Kidney (tissue), 22 donors: ENCODE measurements at places on chromosomes 3 and 15. TPM values are rescaled to one million over a fixed set of nuclear protein-coding genes. Genes with fewer than 3 reads are reported as not detected.
A peak's percentile ranks its signal among the peaks of the same experiment; 100 is the strongest.

FSTL1 gene
- total RNA-seq, result 193 TPM

NUP210 gene
- total RNA-seq, result 22.9 TPM

THRB gene
- total RNA-seq, result 17.2 TPM

BRK1 gene
- 130 TPM for total RNA-seq

DNAH1 gene
- total RNA-seq, result 12.1 TPM

SCN5A gene
- 0.72 TPM for total RNA-seq

NR1I2 gene
- total RNA-seq, result 0.38 TPM

- H3K4me3 ChIP-seq, result no peak overlapping the region
- H3K27me3 ChIP-seq, result peaks cover 4% of the 10 kb centered on the region
Measured at GRCh38 chr3:151085889-151086483, 522 bp downstream of the MED12L start.

- no peaks in the 10 kb centered on the region for H3K36me3 ChIP-seq
- no peaks in the 10 kb centered on the region for H3K4me1 ChIP-seq
- H3K27me3 ChIP-seq, result no peaks in the 10 kb centered on the region
- no peak overlapping the region for H3K27ac ChIP-seq
Measured at GRCh38 chr3:127865941-127866340, 43.6 kb upstream of the MGLL start.

GRCh38 chr15:72302955-72303354 lies 17.0 kb downstream of the CELF6 start:
- no peaks in the 10 kb centered on the region for H3K36me3 ChIP-seq
- DNase-seq, result no peak
- no peak overlapping the region for H3K4me3 ChIP-seq
- H3K27me3 ChIP-seq, result no peaks in the 10 kb centered on the region
- H3K27ac ChIP-seq, result no peak overlapping the region
- no peaks in the 10 kb centered on the region for H3K4me1 ChIP-seq

GRCh38 chr3:153215966-153216365 lies 53.9 kb downstream of the RAP2B start:
- no peaks in the 10 kb centered on the region for H3K4me1 ChIP-seq
- no peak overlapping the region for H3K27ac ChIP-seq
- no peak overlapping the region for H3K4me3 ChIP-seq

- H3K4me3 ChIP-seq, result no peak overlapping the region
- no peak overlapping the region for H3K27ac ChIP-seq
- no peaks in the 10 kb centered on the region for H3K27me3 ChIP-seq
- H3K36me3 ChIP-seq, result no peaks in the 10 kb centered on the region
- no peaks in the 10 kb centered on the region for H3K4me1 ChIP-seq
Measured at GRCh38 chr3:55481744-55482495, 5.2 kb downstream of the WNT5A start.

DNA sequence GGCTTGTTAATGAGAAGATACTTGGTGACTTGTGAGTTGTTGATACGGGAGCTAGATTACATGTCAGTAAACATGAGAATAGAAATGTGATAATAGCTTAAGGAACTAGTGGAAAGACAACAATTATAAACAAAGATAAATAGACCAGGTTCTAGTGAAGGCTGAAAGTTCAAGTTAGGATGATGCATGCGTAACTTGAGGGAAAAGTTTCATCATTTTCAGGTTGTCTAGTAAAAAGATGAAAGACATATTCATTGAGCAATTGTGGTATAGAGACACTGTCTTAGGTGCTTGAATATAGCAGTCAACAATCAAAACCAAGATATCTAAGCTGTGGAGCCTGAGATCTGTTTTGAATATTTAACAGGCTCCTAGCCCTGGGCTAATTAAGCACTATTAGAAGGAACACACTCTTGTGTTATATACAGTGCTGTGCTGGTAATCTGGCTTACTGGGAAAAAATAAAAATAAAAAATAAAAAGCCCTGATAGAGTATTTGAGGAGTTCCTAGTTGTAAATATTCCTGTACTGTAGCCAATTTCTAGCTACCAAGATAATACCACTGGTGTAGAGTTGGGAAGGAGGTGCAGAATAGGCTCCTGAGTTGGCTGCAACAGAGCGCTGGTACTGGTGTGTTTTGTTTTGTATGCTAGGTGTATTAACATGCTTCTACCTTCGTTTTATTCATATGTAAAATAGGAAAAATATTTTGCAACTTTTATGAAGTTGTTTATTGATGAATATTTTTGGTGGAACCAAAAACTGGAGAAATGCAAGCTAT lies 68.5 kb downstream of the NLGN1 start:
- H3K27me3 ChIP-seq, result no peaks in the 10 kb centered on the region
- H3K4me1 ChIP-seq, result no peaks in the 10 kb centered on the region
- no peak overlapping the region for H3K4me3 ChIP-seq

DNA sequence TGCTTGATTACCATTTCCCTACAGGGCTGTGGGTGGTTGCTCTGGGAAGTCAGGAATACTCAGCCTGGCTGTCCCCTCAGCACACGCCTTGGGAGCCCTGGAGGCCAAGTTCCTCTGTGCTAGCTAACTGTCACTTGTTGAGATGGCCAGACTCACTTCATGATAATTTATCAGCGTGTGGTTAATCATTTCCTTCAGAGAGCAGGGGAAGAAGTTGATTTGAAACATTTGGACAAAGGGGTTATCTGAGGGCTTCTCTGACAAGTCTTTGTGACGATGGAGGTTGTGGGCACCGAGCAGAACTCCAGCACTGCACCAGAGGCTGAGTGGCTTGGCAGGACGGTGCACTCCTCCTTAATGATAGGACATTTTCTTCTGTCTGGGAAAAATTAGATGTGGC lies 61.9 kb downstream of the WHAMM start:
- no peaks in the 10 kb centered on the region for H3K4me1 ChIP-seq
- no peaks in the 10 kb centered on the region for H3K36me3 ChIP-seq
- DNase-seq, result no peak
- H3K27ac ChIP-seq, result no peak overlapping the region
- no peak overlapping the region for H3K4me3 ChIP-seq
- no peaks in the 10 kb centered on the region for H3K27me3 ChIP-seq

DNA sequence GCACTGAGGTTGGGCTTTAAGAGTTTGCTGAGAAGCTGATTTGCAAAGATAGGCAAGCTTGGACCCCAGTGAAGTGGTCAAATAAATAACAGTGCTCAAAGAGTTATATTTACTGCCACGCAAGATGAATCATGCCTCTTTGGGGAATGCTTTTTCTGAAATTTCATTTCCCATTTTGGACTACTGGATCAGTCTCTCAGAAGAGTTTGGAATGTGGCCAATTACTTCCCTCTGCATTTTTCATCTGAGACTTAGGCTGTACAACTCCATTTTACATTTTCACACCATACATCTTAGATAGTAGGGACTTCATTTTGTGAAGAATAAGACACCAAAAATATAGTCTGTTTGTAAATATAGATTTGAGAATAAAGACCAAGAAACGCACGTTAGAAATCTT lies 419.7 kb downstream of the FGF12 start:
- H3K4me1 ChIP-seq, result no peaks in the 10 kb centered on the region
- H3K36me3 ChIP-seq, result no peaks in the 10 kb centered on the region
- H3K27me3 ChIP-seq, result no peaks in the 10 kb centered on the region
- DNase-seq, result no peak
- no peak overlapping the region for H3K27ac ChIP-seq
- no peak overlapping the region for H3K4me3 ChIP-seq

- no peak for DNase-seq
- no peaks in the 10 kb centered on the region for H3K36me3 ChIP-seq
- no peaks in the 10 kb centered on the region for H3K4me1 ChIP-seq
- no peak overlapping the region for H3K4me3 ChIP-seq
- H3K27me3 ChIP-seq, result no peaks in the 10 kb centered on the region
- H3K27ac ChIP-seq, result no peak overlapping the region
Measured at GRCh38 chr3:25035526-25035925, 392.5 kb upstream of the RARB start.

GRCh38 chr3:103965764-103966163 lies 1400.9 kb upstream of the ALCAM start:
- H3K4me3 ChIP-seq, result no peak overlapping the region
- H3K27me3 ChIP-seq, result no peaks in the 10 kb centered on the region
- no peaks in the 10 kb centered on the region for H3K36me3 ChIP-seq
- no peak overlapping the region for H3K27ac ChIP-seq

GRCh38 chr3:8767256-8767666 lies 2.2 kb downstream of the OXTR start:
- H3K4me3 ChIP-seq, result no peak overlapping the region
- H3K27ac ChIP-seq, result no peak overlapping the region
- no peaks in the 10 kb centered on the region for H3K4me1 ChIP-seq
- H3K27me3 ChIP-seq, result peaks cover 14% of the 10 kb centered on the region
- DNase-seq, result no peak
- H3K36me3 ChIP-seq, result no peaks in the 10 kb centered on the region

DNA sequence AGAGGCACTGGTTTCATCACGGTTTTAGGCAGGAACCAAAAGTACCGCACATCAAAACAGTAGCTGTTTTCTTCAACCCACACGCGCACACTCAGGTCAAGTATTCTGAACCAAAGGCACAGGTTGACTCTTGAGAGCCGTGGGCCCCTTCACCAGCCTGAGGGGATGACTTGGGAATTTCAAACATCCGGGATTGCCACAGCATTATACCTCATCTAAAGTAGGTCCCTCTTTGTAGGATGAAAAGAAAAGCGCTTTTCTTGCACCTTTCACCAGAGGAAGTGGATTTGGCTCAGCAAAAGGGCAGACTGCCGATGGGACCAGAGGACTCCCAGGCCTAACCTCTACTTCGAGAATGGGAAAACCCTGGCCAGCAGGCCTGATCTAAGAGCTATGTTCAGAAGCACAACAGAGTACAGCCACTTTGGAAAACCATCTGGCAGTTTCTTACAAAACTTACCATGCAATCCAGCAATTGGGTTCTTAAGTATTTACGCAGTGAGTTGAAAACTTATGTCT lies 88.2 kb upstream of the PROK2 start:
- no peaks in the 10 kb centered on the region for H3K4me1 ChIP-seq
- H3K27me3 ChIP-seq, result no peaks in the 10 kb centered on the region
- DNase-seq, result no peak
- H3K27ac ChIP-seq, result no peak overlapping the region

GRCh38 chr3:137925080-137925479 lies 84.9 kb upstream of the CLDN18 start:
- H3K4me3 ChIP-seq, result no peak overlapping the region
- no peaks in the 10 kb centered on the region for H3K36me3 ChIP-seq
- no peak overlapping the region for H3K27ac ChIP-seq
- H3K4me1 ChIP-seq, result no peaks in the 10 kb centered on the region

- peaks cover 7% of the 10 kb centered on the region for H3K36me3 ChIP-seq
- H3K4me3 ChIP-seq, result peak overlapping the region; percentile 83
- peak; percentile 83 for DNase-seq
- no peaks in the 10 kb centered on the region for H3K27me3 ChIP-seq
- H3K27ac ChIP-seq, result peak overlapping the region; percentile 99
Measured at GRCh38 chr3:134374791-134375581, 739 bp upstream of the AMOTL2 start.

- no peak overlapping the region for H3K4me3 ChIP-seq
- no peak overlapping the region for H3K27ac ChIP-seq
- no peaks in the 10 kb centered on the region for H3K4me1 ChIP-seq
- H3K27me3 ChIP-seq, result no peaks in the 10 kb centered on the region
- peak; percentile 81 for DNase-seq
- H3K36me3 ChIP-seq, result no peaks in the 10 kb centered on the region
Measured at GRCh38 chr15:83904107-83905040, 250.5 kb downstream of the ADAMTSL3 start.

DNA sequence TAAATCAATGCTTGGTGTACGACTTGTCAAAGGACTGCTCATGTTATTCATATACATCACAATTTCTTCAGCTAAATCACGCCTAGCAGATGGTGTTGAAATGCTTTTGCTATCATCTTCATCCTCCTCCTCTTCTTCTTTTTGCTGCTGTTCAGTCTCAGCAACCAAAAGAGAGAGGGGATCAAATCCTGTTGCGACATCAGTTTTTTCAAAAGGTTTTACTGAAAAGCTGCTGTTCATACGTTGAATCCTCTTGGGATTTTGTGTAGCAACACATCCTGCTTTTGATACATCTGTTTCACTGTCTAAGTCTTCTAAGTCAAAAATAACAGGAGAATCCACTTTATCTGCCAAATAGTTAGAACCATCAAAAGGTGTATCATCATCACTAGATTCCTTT lies 69.0 kb downstream of the SLC24A1 start:
- no peaks in the 10 kb centered on the region for H3K4me1 ChIP-seq
- no peak for DNase-seq
- H3K36me3 ChIP-seq, result peaks cover 24% of the 10 kb centered on the region
- no peak overlapping the region for H3K27ac ChIP-seq
- H3K4me3 ChIP-seq, result no peak overlapping the region

DNA sequence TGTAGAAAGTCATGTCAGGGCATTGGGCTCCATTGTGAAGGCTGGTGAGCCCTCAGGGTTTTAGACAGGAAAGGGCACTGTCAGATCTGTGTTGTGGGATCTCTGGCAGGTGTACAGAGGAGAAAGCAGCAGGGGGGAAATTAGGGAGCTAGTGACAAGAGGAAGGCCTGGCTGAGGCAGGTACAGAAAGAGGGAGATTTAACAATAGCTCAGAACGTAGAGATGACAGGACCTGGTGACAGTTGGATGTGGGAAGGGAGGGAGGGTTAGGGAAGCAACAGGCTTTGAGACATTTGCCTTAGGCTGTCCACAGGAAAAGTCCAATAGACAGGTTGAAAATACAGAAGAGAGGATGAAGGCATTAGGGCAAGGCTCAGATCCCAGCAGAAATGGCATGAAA lies 288.1 kb downstream of the EPHB1 start:
- no peak overlapping the region for H3K27ac ChIP-seq
- no peaks in the 10 kb centered on the region for H3K27me3 ChIP-seq
- H3K4me3 ChIP-seq, result no peak overlapping the region
- no peaks in the 10 kb centered on the region for H3K4me1 ChIP-seq

GRCh38 chr15:42267286-42267685 lies 5.7 kb upstream of the GANC start:
- no peak for DNase-seq
- no peak overlapping the region for H3K4me3 ChIP-seq
- H3K27me3 ChIP-seq, result no peaks in the 10 kb centered on the region
- H3K4me1 ChIP-seq, result peaks cover 4% of the 10 kb centered on the region
- peaks cover 40% of the 10 kb centered on the region for H3K36me3 ChIP-seq
- H3K27ac ChIP-seq, result no peak overlapping the region

GRCh38 chr3:106184540-106185457 lies 316.0 kb upstream of the CBLB start:
- no peaks in the 10 kb centered on the region for H3K4me1 ChIP-seq
- no peak for DNase-seq
- no peaks in the 10 kb centered on the region for H3K36me3 ChIP-seq
- H3K27ac ChIP-seq, result no peak overlapping the region

DNA sequence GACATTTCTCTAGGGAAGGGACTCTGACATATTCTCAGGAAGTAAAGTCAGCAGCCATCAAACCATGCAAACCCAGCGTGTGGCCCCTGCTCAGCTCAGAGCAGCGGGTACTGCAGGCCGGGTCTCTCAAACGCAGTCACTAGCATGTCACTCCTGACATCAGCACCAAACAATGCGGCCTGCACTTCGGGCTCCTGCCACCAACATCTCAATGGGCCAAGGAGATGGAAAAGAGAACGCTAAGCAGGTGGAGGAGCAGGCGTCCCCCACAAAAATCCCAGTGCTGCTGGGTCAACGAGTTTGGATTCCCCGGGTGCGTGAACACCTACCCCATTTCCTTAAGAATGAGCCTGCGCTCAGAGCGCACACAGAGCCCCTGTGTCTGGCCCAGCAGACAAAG lies 9.9 kb upstream of the SPTBN5 start:
- H3K27me3 ChIP-seq, result no peaks in the 10 kb centered on the region
- no peak overlapping the region for H3K27ac ChIP-seq
- H3K4me1 ChIP-seq, result peaks cover 4% of the 10 kb centered on the region
- DNase-seq, result no peak

GRCh38 chr3:78895528-78895927 lies 872.3 kb downstream of the ROBO1 start:
- no peaks in the 10 kb centered on the region for H3K36me3 ChIP-seq
- H3K27ac ChIP-seq, result no peak overlapping the region
- no peaks in the 10 kb centered on the region for H3K4me1 ChIP-seq
- DNase-seq, result no peak
- H3K27me3 ChIP-seq, result no peaks in the 10 kb centered on the region

GRCh38 chr3:157858821-157859220 lies 247.4 kb downstream of the SHOX2 start:
- H3K36me3 ChIP-seq, result no peaks in the 10 kb centered on the region
- no peaks in the 10 kb centered on the region for H3K27me3 ChIP-seq
- H3K27ac ChIP-seq, result no peak overlapping the region
